ENCODE measurements at places on chromosomes 1 and 21.
A peak's percentile ranks its signal among the peaks of the same experiment; 100 is the strongest.

DNA sequence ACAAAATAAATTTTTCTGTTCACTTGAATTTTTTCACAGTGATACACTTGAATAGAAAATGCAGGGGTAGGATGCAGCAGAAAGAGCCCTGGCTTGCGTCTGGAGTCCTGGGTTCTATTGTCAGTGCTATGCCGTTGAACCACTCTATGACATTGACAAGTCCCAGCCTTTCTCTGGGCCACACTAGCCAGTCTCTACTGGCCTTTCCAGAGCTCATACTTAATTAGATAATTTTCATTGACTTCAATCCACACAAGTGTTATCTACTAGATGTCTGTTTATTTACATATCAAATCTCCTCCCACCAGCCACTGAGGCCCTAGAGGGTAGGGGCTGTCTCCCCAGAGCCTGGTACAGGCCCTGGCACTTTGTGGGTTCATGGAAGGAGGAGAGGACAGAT is 15.5 kb upstream of the CELA3B start:
- DNase-seq: no peak

DNA sequence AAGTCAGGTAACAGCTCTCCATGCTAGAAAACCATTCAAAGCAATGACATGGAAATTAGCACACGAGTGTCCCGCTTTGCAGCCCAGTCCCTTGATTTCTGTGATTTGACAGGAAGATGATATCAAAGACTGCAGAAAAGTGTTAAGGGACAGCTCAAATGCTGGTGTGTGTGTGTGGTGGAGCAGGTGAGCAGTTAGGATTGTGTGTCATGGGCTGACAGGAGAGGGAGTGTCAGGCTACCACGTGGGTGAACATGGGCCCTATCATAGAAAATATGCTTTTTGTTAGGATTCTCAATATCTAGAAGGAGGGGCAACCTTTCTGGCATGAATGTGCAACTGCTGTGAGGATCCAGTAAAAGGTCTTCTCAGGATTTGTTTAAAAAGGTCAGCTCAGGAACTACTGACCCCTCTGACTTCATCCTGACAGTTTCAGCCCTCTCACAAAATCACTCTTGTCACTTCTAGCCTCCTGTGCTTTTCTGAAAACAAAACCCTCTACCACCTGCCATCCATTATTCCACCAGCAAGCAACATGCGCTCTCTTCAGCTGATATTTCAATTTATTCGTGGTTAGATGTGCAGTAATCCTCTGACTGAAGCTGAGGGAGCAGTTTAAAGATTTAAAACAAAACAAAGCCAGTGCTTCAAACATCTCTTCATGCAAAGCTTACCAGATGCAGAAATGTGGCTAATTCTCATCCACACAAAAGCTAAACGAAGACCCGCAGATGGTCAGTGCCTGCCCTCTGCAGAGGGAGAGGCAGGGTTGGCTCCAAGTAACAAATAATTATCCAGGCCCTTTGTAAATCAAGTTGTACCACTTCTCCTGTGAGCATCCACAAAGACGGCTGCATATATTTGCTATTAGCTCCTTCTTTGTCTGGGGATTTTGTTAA is 397.9 kb downstream of the PTBP2 start:
- no peak for DNase-seq

DNA sequence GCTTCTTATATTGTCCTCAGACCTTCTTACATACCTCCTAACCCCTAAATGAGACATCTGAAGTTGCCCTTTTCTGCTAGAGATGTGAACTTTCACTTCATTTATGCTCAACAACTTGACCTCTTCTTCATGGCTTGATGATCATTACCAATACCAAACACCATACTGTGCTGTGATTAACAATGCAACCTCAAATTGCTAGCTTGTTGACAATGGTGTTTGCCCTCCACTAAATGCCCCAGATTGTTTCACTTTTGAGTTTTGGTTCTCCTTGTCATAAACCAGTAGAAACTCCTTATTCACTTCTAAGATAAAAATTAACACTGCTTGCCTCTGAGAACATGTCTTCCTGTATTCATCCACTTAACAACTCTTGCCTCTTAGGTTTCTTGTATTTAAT is 5.6 kb downstream of the JAK1 start:
- no peak for DNase-seq

GRCh38 chr1:38690790-38691449 is 168.7 kb downstream of the RRAGC start:
- no peak for DNase-seq

GRCh38 chr1:228836427-228836826 is 101.1 kb downstream of the RHOU start:
- peak; percentile 45 for DNase-seq

GRCh38 chr1:41850029-41850428 is 68.7 kb downstream of the HIVEP3 start:
- DNase-seq: no peak

- DNase-seq: no peak
These were observed 514 bp downstream of the S1PR1 start for GRCh38 chr1:101237229-101237837.

GRCh38 chr1:113283914-113284313 is 106.4 kb upstream of the MAGI3 start:
- peak; percentile 24 for DNase-seq

- DNase-seq: peak; percentile 52
These were observed at the start of gene PDE9A for GRCh38 chr21:42653231-42654061. Gene PDE9A (plus strand): TSS chr21:42653621. CDS start chr21:42653815, 194 bp downstream.

- DNase-seq: peak; percentile 50
These were observed 49.0 kb upstream of the NR5A2 start for GRCh38 chr1:199978408-199978940.

- DNase-seq: no peak
These were observed 5.8 kb downstream of the COQ8A start for GRCh38 chr1:226945858-226946245.

GRCh38 chr1:91137173-91137852 is 115.5 kb upstream of the ZNF644 start:
- no peak for DNase-seq

- no peak for DNase-seq
These were observed 111.9 kb downstream of the GLIS1 start for GRCh38 chr1:53627031-53627430.

DNA sequence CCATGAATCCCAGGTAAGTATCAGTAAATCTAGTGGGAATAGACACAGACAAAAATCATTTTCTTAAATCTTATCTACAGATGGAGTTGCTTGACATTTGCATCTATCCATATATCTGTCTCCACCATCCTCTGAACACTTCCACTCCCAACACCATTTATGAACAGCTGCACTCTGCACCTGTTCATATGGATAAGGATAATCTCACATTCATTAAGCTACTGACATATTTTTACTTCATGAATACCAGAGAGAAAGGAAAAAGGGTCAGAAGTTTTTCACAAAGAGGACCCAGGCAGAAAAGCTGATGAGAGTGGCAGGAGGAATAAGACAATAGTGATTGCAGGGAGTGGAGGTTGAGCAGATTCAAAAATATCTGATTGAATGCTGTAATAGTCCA is 222.6 kb downstream of the DNAH14 start:
- DNase-seq: no peak

- no peak for DNase-seq
These were observed 6.2 kb upstream of the KCNK2 start for GRCh38 chr1:215076322-215076721.

DNA sequence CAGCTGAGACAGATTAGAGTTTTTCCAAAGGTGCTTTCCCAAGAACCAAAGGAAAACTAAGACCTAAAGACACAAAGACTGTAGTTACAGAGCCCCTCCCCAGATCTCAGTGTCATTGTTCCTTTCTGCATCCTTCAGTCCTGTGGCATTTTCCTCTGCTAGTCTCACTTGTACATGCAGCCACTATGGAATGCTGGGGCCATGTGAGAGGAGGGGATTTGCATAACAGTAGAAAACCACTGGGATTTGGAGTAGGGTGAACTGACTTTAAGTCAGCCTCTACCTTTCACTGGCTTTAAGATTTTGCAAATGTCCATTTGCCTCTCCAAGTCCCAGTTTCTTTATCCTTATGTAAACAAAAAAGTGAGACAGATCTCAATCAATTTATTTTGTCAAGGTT is 119.4 kb upstream of the F3 start:
- no peak for DNase-seq

DNA sequence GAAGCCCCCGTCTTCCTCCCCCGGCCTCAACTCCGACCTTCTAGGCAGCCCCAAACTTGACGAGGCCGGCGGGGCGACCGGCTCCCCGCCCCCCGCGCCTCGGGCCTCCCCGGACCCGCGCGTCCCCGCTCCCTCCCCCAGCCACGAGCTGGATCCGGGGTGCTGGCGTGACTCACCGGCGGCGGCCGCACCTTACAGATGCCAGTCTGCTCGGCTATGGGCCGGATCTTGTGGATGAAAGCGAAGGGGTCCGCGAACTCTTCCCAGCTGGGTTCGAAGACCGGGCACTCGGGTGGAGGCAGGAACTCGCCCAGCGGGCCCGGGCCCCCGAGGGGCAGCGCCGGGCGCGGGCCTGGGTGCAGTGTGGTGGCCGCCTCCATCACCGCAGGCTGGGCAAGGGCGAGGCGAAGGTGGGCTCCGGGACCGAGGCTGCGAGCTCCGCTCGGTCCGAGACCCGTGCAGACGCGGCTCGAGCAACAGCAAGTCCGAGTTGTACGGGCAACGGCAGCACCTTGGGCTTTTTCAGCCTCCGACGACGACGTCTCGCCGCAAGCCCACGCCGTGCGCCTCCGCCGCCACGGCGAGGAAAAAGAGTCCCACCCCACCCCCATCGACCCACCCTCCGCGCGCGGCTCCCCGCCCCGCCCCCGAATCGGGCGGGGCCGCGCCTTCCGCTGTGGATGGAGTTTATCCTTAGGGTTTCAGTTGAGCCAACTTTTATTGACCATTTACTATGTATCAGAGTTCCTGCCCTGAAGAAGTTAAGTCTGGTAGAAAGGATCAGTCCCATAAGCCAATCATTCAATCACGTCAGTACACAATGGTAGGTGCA is at the start of gene KDM5B:
KDM5B (minus strand) TSS at position 496 of the 832 bp plus-strand sequence; CDS start at position 380, 116 bp downstream.
- DNase-seq: peak; percentile 71

- peak; percentile 49 for DNase-seq
These were observed 8.1 kb downstream of the TDRD5 start for GRCh38 chr1:179599623-179600249.

DNA sequence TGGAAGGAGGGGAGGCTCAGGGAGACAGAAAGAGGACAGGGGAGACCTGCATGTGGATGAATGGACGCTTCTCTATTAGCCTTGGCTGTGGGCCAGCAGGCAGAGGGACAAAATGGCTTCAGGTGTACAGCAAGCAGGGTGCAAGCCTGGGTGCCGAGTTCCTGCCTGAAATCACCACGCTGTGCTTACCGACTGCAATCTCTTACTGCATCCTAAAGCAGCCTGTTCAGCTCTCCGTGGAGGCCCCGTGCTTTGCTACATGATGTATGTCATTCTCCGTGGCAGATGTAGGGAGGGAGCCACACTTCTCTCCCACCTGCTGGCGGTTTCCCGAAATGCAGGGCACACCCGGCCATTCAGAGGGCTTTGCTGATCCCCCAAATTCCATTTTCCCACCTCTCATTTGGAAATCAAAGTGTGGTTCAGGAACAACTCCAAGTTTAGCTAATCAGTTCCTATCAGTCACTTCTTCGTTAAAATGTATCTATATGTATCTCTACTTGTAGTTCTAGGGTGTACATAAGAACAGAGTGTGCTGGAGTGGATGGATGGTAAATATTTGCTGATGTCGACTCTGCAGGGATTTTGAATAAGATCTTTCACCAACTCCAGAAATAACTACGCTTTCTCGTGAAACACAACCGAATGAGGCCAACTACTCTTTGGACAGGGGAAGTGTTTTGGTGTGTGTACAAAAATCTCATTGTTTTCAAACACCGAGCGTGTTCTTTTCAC is 122.3 kb upstream of the BACE2 start:
- peak; percentile 61 for DNase-seq

GRCh38 chr1:243596431-243597062 is 253.5 kb downstream of the AKT3 start:
- DNase-seq: no peak

DNA sequence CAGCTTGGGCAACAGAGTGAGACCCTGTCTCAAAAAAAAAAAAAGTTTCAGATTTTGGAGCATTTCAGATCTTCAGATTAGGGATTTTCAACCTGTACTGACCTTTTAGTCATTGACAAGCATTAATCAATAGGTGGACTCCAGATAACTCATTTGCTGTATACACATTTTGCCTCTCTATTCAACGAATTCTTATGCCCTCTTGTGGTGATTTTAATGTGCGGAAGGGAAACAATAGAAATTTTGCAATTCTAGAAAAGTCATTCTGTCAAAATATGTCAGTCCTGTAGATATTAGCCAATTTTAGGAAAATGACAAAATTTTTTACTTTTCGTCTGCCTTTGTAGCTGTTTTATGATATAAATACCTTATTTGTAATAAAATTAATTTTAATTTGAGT is 11.6 kb upstream of the OR2G2 start:
- no peak for DNase-seq

GRCh38 chr1:84366786-84367185 is 31.5 kb upstream of the DNASE2B start:
- DNase-seq: no peak

DNA sequence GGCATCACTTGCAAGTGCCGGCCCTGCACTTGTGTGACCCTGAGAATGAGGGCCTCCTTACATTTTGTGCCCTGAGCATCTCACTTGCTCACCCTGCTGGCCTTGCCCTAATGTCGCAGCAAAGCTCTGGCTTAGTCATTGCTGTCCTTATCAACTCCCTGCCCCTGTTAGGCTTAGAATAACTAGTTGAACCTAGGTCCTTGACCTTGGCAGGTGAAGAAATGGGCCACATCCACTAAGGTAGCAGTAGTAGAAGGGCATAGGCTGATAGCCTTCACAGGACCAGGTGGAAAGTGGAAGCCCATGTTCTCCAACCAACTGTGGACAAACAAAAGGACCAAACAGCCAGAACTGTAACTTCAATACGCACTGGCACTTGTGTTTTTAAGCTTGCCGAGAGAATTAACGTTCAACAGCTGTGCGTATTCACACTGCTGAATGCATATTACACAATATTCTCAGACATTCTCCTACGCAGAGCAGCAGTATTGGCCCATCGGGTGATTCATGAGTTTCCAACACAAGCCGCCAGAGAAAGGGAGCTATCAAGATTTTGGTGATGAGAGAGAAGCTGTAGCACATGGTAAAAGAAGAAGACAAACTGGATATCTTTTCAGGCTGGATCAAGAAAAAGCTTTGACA is 27.7 kb upstream of the PTGFRN start:
- peak; percentile 74 for DNase-seq

- DNase-seq: no peak
These were observed 56.5 kb downstream of the CAMSAP2 start for GRCh38 chr1:200795156-200795555.

DNA sequence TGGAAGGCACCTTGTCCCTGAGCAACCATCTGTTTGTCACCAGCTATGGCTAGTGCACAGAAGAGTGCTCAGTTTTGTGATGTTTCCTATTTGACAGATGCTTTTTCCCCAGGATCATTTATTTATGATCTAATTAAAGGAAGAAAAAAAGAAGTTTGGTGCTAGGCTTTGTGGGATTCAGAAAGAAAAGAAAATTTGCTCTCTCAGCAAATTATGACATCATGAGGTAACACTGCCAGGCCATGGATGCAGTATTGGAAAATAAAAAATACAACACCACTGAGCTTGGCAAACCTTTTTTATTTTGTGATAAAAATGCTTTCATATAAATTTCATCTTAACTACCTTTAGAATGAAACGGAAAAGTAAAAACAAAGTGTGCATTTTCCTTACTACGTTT is 15.5 kb upstream of the ADAM30 start:
- DNase-seq: no peak

- no peak for DNase-seq
These were observed 146.8 kb downstream of the ZBTB18 start for GRCh38 chr1:244197851-244198375.

All from body of pancreas (tissue), 4 donors.